ENCODE measurements at places on chromosomes 13 and 19. TPM values are rescaled to one million over a fixed set of nuclear protein-coding genes. Genes with fewer than 3 reads are reported as not detected.

The FXYD1 gene
- 104 TPM for total RNA-seq

The ZNF583 gene
- 20.0 TPM for total RNA-seq

GRCh38 chr13:113930671-113931637, 42.9 kb downstream of the C13orf46 start:
- no peaks in the 10 kb centered on the region for H3K27me3 ChIP-seq
- H3K36me3 ChIP-seq = peaks cover 3% of the 10 kb centered on the region
- H3K4me1 ChIP-seq = peaks cover 51% of the 10 kb centered on the region

GRCh38 chr13:45833663-45834375, 17.7 kb downstream of the SIAH3 start:
- no peak overlapping the region for H3K4me3 ChIP-seq
- no peaks in the 10 kb centered on the region for H3K27me3 ChIP-seq

- H3K36me3 ChIP-seq = no peaks in the 10 kb centered on the region
- no peak overlapping the region for H3K4me3 ChIP-seq
- no peaks in the 10 kb centered on the region for H3K27me3 ChIP-seq
- H3K27ac ChIP-seq = no peak overlapping the region
Observed at GRCh38 chr13:72198967-72199560, 332.1 kb upstream of the DACH1 start.

- peaks cover 95% of the 10 kb centered on the region for H3K36me3 ChIP-seq
- no peak overlapping the region for H3K27ac ChIP-seq
- H3K27me3 ChIP-seq = no peaks in the 10 kb centered on the region
- no peak overlapping the region for H3K4me3 ChIP-seq
Observed at GRCh38 chr19:55685776-55686175, 10.8 kb downstream of the EPN1 start.

Measured in spinal cord (tissue), 10 donors.